Left renal cortex interstitium (tissue), 4 donors: ENCODE measurements at places on chromosomes 13 and 19.

- no peak for DNase-seq
Observed at GRCh38 chr19:40610396-40611064, 9.4 kb downstream of the LTBP4 start.

DNA sequence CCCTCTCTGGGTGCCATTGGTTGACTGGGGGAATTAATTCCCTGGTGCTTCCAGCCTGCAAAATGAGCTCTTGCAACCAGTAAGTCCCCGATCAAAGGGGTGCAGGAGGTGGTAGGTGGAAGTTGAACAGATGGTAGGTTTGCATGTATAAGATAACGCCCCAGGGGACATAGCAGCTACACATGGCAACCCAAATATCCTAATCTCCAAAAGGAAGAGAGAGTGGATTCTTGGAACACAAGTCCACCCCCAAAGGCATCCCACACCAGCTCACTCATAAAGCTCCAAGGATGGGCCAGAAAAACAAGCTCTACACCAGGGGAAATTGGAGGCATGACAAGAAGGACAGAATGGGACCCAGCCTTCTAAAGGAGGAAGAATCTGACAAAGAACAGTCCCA is 4.8 kb downstream of the CD209 start:
- no peak for DNase-seq

DNA sequence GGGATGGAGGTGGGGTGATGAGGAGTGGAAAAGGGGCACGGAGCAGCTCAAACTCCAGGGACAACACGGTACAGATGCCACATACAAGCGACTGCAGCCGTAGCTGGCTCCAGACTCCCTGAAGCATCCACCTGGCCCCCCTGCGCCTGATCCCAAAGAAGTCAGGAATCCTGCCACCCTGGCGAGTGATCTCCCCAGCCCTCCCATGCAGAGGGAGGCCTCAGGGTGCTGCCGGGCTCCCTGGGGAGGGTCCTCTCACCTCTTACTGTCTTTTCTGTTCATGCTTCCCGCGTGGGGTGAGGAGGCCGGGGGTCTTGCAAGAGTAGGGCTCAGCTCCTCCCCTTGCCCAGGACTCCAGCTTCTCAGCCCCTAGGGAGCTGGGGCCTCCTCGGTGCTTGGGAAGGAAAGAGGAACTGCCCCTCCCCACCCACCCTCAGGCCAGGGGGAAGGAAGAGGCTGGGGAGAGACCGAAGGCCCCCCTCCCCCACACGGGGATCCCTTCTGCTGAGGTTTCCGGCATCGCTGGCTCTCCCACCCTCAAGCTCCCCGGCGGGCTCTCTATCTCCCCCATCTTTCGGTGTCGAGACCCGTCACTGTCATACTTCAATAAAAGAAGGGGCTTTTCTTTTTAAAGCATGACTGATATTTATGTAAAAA is at the start of gene RASGRP4:
RASGRP4 (minus strand) TSS at position 410 of the 657 bp plus-strand sequence; CDS start at position 282, 128 bp downstream.
- DNase-seq: no peak

GRCh38 chr13:83845106-83845505 is 37.2 kb downstream of the SLITRK1 start:
- DNase-seq: no peak

- DNase-seq: no peak
Observed at GRCh38 chr19:45045671-45046353, 7.0 kb downstream of the CLASRP start.

- no peak for DNase-seq
Observed at GRCh38 chr13:66716538-66716937, 513.6 kb downstream of the PCDH9 start.

GRCh38 chr19:16070366-16070990 is 5.8 kb upstream of the TPM4 start:
- DNase-seq: no peak

GRCh38 chr13:100842136-100842535 is 167.5 kb upstream of the TMTC4 start:
- no peak for DNase-seq

- peak; percentile 39 for DNase-seq
Observed at GRCh38 chr19:7681340-7682174, 924 bp downstream of the TRAPPC5 start.

- no peak for DNase-seq
Observed at GRCh38 chr19:14370169-14370939, 10.9 kb upstream of the ADGRE5 start.

DNA sequence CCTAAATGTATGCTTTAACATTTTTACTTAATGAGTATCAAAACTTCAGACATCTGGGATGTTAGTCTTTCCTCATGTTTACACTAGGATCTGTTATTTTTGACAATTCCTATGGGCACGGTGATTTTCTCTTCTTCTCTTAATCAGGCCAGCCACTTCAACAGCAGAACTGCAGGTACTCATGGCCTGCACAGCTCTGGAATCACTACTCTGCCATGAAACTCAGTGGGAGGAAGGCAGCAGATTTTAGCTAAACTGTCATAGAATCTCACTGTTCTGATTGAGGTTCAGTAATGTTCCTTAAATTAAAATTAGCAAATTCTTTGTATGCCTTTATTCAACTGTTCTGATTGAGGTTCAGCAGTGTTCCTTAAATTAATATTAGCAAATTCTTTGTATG is 1083.0 kb downstream of the SLITRK5 start:
- DNase-seq: no peak

DNA sequence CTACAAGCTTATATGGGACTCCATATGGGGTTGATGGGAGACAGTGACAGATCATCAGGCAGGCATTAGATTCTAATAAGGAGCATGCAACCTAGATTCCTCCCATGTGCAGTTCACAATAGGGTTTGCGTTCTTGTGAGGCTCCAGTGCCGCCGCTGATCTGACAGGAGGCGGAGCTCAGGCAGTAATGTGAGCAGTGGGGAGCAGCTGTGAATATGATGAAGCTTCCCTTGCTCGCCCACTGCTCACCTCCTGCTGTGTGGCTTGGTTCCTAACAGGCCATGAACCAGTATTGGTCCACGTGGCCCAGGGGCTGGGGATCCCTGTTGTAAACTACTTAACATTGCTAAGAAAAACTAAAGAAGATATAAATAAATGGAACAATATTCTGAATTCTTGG is 378.4 kb downstream of the KCNRG start:
- DNase-seq: no peak

GRCh38 chr19:44975444-44975843 is 20.3 kb downstream of the CLPTM1 start:
- DNase-seq: no peak

DNA sequence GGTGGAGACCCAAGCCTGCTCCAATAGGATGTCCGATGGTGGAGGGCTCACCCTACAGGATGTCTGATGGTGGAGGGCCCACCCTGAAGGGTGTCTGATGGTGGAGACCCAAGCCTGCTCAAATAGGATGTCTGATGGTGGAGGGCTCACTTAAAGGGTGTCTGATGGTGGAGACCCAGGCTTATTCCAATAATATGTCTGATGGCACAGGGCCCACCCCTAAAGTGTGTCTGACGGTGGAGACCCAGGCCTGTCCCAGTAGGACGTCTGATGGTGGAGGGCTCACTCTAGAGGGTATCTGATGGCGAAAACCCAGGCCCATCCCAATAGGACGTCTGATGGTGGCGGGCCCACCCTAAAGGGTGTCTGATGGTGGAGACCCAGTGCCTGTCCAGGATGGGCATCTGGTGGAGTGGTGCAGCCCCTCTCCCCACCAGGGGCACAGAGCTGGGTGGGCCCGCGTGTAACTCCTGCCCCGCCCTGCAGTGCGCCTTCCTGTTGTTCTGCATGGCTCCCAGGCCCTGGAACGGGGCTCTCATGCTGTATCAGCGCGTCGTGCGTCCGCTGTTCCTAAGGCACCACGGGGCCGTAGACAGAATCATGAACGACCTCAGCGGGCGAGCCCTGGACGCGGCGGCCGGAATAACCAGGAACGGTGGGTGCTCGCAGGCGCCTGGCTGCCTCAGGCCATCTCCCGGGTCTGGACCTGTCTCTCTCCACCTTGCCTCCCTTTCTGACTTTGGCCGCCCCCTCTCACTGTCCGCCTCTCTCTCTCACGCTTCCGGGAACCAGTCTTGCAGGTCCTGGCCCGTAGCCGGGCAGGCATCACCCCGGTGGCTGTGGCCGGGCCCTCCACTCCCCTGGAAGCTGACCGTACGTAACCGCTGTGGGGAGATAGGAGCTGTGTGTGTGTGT is 5.1 kb downstream of the REEP6 start:
- DNase-seq: no peak

GRCh38 chr19:2645826-2646225 is 56.7 kb downstream of the GNG7 start:
- DNase-seq: no peak

- no peak for DNase-seq
Observed at GRCh38 chr13:50334115-50334778, 319.0 kb downstream of the KCNRG start.

- no peak for DNase-seq
Observed at GRCh38 chr19:43519436-43520088, 7.4 kb downstream of the ETHE1 start.

DNA sequence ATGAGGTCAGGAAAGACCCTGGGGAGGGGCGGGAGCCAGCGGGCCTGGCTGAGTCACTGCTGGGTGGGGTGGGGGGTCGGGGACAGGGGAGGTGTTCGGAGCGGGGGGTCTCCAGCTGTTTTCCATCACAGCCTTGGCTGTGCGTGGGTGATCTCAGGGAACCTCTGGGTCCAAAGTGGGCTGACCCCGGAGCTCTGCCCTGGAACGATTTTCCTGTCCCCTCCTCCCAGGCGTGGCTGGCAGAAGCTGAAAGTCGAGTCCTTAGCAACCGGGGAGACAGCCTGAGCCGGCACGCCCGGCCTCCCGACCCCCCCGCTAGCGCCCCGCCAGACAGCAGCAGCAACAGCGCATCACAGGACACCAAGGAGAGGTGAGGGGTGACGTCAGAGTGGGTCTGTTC is 10.6 kb downstream of the TRIP10 start:
- no peak for DNase-seq

DNA sequence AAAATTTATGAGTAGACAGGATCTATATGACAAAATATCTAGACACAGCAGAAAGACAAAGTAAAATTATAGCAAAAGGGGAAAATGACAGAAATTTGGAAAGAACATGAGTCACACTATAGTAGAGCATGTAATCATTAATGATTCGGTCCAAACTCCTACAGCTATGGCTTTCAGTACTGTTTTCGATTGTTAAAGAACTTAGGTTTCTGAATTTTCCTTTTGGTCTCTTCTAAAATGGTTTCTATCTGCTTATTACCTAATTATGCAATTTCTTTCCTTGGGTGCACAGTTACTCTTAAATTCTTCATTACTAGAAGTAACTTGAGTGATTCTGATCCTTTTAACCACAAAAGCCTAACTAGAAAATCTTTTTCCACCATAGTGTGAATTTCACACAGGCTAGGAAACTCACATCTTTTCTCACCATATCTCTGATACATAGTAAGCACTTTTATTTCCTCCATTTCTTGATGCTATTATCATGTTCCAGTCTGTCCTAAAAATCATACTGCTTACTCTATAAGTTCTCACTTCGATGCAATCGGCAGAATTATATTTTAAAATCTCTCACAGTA is 1101.4 kb downstream of the PCDH9 start:
- no peak for DNase-seq

- DNase-seq: no peak
Observed at GRCh38 chr13:22214184-22214583, 543.3 kb downstream of the FGF9 start.

GRCh38 chr13:42803563-42804204 is 22.3 kb downstream of the FAM216B start:
- no peak for DNase-seq

- no peak for DNase-seq
Observed at GRCh38 chr13:20441879-20442278, 83.8 kb downstream of the CRYL1 start.

DNA sequence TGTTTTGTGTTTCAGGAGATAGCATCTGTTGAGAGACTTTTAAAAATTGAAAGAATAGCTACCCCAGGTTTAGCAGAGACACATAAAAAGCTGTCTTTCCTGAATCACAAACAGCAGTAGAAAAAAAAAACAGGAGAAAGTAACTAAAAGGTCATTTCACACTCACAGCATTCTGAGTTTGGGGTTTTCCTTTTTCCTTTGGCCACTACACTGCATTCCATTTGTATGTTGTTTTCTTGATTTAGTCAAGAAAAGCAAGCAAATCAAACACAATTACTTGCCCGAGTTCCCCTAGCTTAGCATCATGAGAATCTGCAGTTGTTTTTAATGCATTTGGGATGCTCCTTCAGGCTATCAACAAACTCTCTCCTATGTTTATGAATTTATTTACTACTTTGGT is 161.0 kb downstream of the KCTD12 start:
- no peak for DNase-seq

DNA sequence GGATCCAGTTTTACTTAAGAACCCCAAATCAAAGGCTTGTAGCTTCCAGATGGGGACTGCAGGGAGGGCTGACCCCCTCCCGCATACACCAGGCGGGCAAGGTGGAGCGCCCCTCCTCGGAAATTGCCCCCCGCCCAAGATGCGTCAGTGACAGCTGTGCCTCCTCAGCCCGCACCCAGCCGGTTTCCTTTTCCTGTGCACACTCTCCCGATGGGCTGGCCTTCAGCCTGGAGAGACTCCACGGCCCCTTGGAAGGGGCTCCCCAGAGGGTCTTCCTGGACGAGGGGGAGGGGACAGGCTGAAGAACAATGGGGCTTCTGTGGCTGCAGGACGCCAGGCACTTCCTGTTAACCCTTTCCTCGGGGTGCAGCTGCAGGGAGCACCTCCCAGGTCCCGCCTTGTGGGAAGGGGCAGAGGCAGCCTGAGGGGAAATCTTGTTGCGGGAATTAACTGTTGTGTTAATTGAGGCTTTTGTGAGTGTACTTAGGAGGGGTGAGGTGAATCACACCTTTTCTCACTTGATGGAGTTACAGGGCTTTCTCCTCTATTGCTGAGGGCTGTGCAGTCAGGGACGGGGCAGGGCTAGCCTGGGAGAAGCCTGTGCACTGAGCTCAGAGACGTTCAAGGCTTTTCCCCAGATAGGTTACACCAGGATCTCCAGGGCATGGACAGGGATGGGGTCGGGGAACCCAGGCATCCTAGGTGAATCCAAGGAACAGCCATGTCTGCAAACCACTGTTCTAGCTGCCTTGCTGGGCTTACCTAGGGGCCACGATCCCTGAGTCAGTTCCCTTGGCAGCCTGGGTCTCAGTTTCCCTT is 14.3 kb downstream of the IER2 start:
- DNase-seq: peak; percentile 79

- no peak for DNase-seq
Observed at GRCh38 chr19:39924389-39924788, 10.0 kb downstream of the FCGBP start.

- DNase-seq: no peak
Observed at GRCh38 chr13:23778002-23778652, 111.1 kb downstream of the MIPEP start.

DNA sequence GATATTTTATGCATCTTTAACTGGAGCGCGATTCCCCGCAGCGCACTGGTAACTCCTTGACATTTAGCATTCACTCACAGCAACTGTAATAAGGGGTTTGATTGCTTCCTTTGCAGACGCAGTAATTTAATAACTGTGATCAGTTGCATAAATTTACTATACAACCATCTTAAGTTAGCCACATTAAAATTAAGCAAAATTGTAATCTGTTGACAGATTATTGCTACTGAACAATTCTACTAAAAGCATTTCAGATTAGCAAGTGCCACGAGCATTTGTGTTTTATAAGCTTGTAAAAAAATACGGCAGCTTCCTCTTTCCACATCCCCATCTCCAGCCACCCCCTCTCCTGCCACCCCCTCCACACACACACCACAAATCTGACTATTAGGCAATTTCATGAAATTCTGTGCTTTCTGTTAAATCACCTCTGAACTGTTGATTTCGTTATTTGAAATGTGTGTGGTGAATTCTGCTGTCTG is 44.4 kb downstream of the TSHZ3 start:
- DNase-seq: no peak

- DNase-seq: no peak
Observed at GRCh38 chr19:1151037-1151724, 22.9 kb downstream of the SBNO2 start.
